ENCODE measurements at places on chromosomes 12 and 14.
A peak's percentile ranks its signal among the peaks of the same experiment; 100 is the strongest.

- no peak for DNase-seq
These were observed 272.8 kb upstream of the STXBP6 start for GRCh38 chr14:25322784-25323183.

GRCh38 chr14:53979747-53980642 is 23.4 kb upstream of the BMP4 start:
- no peak for DNase-seq

- peak; percentile 59 for DNase-seq
These were observed at the start of gene ABCD2 for GRCh38 chr12:39619660-39620433. Gene ABCD2 (minus strand): TSS chr12:39619803. CDS start chr12:39619615, 188 bp downstream.

- DNase-seq, result no peak
These were observed 50.0 kb downstream of the VWF start for GRCh38 chr12:6074427-6074826.

DNA sequence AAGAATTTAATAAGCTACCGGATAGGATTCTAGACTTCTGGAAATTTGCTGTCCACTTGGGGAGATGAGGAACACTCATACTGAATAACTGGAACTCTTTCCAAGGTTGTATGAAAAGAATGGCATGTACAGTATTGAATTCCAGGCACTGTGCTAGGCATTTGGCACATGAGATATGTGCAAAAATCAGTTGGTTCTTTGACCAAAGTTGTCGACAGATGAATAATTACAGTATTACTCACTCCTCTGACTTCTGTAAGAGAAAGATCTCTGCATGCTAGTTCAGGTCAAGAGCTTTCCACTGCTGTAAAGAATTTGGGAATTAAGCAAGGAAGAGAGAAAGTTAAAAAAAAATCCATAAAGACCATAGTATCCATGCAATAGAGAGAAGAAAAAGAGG is 764.7 kb downstream of the BCL11B start:
- no peak for DNase-seq

DNA sequence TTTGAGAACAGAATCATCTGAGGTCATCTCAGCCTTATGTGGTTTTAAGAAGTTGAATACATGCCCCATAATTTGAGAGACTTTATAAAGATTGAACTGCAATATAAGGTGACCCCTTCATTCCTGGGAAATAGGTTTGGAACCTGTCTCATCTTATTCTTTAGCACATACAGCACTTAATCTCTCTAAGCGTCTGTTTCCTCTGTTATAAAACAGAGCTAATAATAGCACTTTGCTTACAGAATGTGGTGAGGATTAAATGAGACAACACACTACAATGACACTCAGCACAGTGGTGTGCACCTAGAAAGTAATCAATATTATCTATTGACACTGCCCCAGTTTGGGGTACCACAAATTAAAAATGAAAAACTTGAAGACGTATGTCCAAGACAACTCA is 102.1 kb downstream of the DUSP6 start:
- DNase-seq, result no peak

GRCh38 chr14:99873653-99874052 is 80.4 kb downstream of the EML1 start:
- no peak for DNase-seq

GRCh38 chr14:40115583-40115982 is 683.4 kb upstream of the FBXO33 start:
- no peak for DNase-seq

DNA sequence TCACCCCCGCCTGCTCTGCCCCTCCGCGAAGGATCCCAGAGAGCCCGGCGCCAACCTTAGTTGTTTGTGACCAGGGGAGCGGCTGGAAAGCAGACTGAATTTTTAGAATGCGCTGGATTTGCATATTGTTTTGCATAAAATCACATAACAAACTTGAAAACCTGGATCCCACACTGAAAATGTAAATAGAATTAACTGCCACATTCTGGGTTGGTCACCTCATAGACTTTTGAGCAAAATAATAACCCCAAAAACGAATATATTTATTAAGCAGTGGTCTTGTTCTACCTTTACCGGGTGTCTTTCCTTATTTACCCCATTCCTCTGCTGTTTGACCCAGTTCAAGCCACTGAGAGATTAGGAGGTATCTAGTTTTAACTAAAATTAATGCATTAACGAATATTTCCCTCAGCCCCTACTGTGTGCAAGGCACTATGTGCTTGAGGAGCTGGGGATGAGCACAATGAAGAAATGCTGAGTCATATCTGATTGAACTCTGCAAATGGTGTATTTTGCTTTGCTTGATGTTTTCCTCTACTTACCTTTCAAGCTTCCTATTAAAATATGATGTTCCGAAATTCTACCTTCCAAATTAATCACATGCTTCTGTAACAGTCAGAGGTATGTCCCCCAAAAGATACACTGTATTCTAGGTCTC is 438 bp upstream of the EGLN3 start:
- DNase-seq, result no peak

DNA sequence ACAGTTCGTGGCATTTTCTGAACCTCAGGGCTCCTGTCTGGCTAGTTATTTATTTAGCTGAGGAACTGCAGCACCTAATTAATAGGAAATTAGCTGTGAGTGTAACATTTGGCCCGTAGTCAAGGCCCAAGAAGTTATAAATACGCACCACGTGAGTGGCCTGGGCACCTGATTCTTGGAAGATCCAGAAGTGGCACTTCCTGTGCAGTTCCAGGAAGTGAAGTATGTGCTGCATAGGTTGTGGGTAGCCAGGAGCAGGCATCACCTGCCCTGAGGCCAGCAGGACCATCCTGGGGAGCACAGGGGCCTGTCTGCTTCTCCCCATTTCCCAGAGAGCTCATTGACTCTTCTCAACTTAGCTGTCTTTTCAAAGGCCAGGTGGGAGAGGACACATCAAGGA is 255.6 kb downstream of the NRXN3 start:
- no peak for DNase-seq

GRCh38 chr12:19757317-19757877 is 318.1 kb downstream of the AEBP2 start:
- peak; percentile 46 for DNase-seq

- no peak for DNase-seq
These were observed 1035.6 kb upstream of the TMEM132C start for GRCh38 chr12:127231371-127231770.

DNA sequence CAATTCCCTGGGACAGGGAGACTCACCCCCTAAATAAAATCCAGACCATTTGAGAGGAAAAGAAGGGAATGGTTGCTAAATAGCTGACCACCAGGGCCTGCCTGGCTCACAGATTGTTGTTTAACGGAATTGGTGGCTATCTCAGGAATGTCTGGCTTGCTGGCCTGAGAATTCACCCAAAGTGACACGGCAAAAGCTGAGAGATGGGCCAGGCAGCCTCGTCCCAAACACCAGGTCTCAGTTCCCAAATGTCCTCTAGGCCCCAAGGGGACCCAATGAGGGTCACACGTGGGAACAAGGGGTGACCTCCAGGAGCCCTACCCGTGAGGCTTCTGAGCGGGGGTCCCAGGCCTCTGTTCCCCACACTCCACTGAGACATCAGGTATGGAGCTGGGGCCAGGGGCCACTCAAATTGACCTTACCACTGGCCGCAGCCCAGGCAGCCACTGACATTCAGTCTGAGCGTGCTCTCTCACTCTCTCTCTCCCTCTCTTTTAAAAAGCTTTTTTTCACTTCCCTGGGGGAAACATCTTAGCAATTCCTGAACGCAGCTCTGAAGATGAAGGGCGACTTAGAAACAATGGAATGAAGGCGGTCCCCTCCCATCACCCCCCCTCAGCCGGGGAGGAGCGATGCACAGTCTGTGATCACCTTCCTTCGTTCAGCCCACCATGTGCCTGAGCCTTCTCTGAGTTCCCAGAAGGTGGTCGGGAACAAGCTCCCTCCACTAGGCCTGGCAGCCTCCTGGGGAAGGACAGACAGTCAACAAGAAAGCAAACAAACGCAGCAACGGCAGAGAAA is 131.2 kb downstream of the SCARB1 start:
- DNase-seq, result no peak

DNA sequence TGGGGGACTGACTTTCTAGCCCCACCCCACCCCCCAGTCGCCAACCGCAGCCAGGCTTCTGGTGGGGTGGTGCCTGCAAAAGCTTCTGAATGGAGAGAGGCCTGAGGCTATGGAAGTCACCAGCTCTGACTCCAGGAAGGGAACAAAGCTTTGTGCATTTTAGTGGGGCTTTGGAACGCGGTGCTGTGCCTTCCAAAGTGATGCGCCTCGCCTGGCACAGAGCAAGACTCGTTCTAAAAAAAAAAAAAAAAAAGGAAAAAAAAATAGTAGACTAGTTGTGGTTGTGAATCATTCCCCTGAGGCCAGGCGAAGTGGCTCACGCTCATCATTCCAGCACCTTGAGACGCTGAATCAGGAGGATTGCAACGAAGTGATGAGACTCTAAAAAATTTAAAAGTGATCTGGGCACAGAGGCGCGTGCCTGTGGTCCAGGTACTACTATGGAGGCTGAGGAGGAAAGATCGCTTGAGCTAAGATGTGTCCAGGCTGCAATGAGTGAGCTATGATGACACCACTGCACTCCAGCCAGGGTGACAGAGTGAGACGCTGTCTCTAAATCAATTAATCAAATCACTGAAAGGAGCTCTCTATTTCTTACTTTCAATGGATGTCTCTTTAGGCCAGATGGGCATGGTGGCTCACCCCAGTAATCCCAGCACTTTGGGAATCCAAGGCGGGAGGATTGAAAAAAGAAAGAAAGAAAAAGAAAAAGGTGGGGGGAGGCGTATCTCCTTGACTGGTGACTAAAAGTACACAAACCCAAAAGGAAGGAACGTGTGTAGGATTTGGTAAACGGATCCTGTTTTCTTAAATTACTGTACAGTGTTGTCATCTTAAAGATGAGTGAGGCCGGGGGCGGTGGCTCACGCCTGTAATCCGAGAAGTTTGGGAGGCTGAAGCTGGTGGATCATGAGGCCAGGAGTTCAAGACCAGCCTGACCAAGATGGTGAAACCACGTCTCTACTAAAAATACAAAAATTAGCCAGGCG is 259.6 kb upstream of the ALG10B start:
- no peak for DNase-seq

GRCh38 chr12:32135967-32136366 is 29.3 kb downstream of the BICD1 start:
- DNase-seq, result no peak

GRCh38 chr12:127685491-127685890 is 581.5 kb upstream of the TMEM132C start:
- no peak for DNase-seq

GRCh38 chr14:51512316-51512715 is 139.4 kb upstream of the FRMD6 start:
- DNase-seq, result no peak

- DNase-seq, result no peak
These were observed 214.1 kb downstream of the DUSP6 start for GRCh38 chr12:89138048-89138852.

GRCh38 chr12:30748147-30748546 is 6.6 kb downstream of the CAPRIN2 start:
- no peak for DNase-seq

DNA sequence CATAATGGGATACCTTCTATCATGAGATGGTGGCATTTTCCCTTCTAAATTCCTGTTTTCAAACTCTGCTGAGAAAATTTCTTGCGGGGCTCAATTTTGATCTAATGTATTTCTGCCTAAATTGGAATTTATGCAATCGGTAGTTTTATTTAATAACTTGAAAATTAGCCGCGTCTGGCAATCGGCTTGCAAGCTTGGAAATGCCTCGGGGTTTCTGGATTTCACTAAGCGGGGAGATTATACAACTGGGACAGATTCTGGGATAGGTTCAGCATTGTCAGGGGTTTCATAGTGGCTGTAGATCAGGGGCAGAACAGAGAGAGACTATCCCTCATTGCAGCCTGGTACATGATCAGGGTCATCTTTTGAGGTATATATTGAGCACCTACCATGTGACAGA is 8.6 kb downstream of the CCDC60 start:
- no peak for DNase-seq

- DNase-seq, result no peak
These were observed 104.5 kb upstream of the FRMD6 start for GRCh38 chr14:51547260-51547659.

- no peak for DNase-seq
These were observed 183.3 kb downstream of the CCDC59 start for GRCh38 chr12:82174936-82175335.

GRCh38 chr12:33427071-33427470 is 12.5 kb downstream of the SYT10 start:
- DNase-seq, result no peak

DNA sequence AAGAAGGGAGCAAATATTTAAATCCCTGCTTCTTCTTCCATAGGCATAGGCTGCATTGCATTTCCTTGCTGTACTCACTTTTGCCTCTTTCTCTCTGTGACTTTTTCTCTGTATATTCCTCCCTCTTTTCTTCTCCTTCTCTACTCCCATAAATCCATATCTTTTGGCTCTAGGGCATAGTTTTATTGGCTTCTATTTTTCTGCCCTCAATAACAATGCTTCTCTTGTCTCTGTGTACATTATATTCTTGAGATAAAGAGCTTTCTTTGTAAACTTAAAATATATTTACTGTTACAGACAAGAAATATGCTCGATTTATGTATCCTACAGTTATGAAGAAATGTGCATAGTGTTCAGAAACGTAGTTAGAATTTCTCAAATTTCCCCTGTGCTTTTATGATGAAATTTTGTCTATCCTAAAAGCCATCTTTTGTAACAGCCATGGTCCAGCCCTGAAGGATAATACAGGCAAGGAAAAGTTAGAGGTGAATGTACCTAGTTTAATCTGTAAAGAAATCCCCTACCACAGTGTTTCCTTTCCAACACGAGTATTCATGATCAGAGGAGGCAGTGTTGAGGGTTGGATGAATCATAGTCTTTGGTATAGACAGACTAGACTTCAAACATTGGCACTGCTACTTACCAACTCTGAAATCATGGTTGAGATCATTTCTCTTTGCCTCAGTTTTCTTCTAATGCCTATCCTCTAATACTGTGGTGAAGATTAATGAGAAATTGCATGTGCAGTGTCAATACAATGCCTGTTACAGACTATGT is 173.3 kb upstream of the FAR2 start:
- DNase-seq, result no peak

DNA sequence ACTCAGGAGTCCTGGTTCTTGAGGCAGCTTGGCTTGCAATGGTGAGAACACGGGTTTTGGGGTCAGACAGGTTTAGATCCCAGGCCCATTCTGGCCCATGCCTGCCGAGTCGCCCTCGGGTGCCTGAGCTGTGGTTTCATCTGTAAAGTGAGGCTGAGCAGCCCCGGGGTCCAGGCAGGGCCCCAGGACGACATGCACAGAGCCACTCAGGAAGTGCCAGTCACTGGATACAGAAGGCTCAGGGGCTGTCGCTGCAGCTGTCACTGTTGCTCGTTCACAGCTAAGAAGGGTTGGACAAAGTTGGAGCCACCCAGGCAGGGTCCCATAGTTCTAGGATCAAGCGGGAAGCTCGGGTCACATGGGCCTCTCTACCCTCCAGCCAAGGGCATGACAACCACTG is 403.1 kb downstream of the BCL11B start:
- DNase-seq, result no peak

- no peak for DNase-seq
These were observed at the start of gene JAG2 for GRCh38 chr14:105168496-105168978. Gene JAG2 (minus strand): TSS chr14:105168776. CDS start chr14:105168420, 356 bp downstream.

GRCh38 chr12:76085520-76085868 is 1.0 kb upstream of the NAP1L1 start:
- no peak for DNase-seq

- DNase-seq, result no peak
These were observed 70.8 kb downstream of the KCNA5 start for GRCh38 chr12:5114436-5114835.

GRCh38 chr14:102693006-102693755 is 84.1 kb upstream of the TRAF3 start:
- DNase-seq, result no peak
